Caco-2 (cell line): ENCODE measurements at places on chromosomes 16 and 17. TPM values are rescaled to one million over a fixed set of nuclear protein-coding genes. Genes with fewer than 3 reads are reported as not detected.

Gene CCL18
- not detected in 2 replicates for total RNA-seq

Gene CTRB1
- total RNA-seq, result not detected in 2 replicates

Gene TBC1D3H
- not detected in 2 replicates for total RNA-seq

Gene ZNF287
- total RNA-seq, result 7.1 and 7.9 TPM in 2 replicates

Gene FZD2
- 36.4 and 39.5 TPM in 2 replicates for total RNA-seq

DNA sequence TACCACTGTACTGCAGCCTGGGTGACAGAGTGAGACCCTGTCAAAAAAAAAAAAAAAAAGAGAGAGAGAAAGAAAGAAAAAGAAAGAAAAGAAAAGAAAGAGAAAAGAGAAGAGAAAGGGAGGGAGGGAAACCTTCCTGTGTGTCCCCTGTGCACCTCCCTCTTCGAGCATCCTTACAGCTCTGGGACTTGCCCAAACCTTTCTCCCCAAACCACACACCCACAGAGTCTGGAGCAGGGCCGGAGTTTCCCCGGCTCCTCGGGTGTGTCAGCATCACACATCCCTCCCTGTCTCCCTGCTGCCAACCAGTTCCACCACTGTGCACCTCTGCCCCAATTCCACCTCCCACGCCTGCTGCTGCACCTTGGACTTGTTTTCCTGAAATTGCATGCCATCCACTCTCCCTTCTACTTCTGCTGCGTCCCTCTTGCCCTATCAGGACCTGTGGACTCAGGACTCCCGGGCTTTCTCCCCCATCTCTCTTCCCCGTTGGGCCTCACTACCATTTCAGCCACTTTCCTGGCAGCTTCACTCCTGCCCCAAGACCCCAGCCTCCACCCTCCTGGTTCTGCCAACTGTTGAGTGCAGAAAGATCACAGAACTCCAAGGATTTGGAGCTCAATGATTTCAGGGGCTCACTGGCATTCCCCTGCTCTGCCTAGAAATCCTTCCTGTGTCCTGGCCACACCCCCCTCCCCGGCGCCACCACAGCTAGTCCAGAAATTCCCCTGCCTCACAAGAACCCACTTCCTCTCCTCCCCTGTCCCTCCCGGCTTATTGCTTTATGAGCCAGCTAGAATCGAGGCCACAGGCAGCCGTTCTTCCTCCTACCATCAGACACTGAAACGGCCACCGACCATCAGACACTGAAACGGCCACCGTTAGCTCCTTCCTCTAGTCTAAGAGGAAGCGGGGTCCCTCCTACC lies 3.7 kb upstream of the CDK3 start:
- DNase-seq, result peak; percentile 41

DNA sequence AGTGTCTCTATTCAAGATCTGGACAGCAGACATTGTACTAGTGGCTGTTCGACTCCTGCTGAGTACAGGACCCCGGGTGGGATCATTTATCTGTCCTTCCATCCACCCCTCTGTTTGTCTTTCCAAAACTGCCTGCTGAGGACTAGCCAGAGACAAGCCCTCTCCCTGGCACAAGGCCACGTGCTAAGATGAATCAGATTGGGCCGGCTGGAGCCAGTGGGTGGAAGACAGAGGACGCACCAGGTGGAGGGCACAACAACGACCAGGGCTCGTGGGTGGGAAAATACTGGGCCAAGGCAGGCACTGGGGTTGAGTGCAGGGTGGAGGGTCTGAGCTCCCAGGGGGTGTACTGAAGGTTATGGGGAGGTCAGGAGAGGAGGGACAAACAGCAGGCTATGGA lies 1.4 kb upstream of the CA7 start:
- no peak for DNase-seq

DNA sequence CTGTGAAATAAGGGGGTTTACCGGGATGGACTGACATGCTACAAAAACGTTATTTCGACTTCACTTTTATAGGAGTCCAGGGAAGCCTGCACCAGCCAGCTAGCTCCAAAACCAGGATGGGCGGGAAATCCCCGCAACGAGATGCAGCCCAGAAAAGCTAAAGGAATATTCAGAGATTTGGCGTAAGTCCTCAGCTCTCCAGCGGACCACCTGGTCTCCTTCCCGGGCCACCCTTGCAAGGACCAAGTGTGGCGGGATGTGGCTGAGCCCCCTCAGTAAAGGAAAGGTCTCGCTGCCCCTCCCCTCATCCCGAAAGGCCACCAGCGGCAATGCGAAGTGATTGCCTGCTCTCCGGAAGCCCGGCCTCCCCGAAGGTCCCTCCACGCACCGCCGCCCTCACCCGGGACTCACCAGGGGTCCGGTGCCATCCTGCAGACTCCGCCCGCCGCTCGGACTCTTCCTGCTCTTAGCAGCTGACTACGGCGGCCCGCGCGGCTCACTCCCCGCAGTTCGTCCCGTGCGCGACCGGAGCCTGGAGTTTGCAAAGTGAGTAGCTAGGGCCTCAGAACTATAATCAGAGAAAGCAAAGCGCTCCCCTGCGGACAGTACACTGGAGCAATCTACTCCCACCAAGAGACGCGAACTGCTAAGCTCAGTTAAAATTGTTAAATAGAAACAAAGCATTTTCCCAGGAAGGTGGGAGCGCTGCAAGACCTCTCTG lies at the start of gene STX8:
Gene STX8 (minus strand): TSS at position 440 of the 721 bp plus-strand sequence. CDS start 12 bp downstream, at position 428.
- peak; percentile 82 for DNase-seq

DNA sequence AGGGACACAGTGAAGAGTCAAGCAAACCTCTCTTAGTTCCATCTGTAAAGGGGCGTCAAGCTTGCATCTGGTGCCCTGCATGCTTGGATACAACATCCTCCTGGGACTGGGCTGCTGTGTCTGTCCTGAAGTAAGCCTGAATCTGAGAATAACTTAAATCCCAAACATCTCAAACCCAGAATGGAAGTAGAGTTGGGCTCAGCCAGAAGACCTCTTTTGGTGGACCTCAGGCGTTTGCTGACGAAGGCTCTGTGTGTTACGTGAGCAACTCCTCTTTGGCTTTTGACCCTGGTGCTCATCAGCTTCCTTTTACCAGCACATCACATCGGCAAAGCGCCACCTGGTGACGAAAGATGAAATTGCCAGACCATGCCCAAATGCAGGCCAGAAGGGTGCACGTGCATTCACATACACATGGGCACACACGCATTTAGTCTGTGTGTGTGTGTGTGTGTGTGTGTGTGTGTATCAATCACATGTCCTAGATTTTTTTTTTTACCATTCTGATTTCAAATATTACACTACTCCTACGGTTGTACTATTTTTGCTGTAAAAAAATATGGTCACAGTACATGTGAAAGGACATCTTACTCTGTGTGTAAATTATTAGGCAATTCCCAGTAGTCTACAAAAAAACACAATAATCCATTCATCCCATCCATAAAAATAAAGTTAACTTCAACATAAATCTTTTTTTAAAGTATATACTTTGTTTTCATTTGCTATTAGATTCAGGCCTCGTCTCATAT lies 41.1 kb upstream of the FOXJ1 start:
- peak; percentile 89 for DNase-seq

DNA sequence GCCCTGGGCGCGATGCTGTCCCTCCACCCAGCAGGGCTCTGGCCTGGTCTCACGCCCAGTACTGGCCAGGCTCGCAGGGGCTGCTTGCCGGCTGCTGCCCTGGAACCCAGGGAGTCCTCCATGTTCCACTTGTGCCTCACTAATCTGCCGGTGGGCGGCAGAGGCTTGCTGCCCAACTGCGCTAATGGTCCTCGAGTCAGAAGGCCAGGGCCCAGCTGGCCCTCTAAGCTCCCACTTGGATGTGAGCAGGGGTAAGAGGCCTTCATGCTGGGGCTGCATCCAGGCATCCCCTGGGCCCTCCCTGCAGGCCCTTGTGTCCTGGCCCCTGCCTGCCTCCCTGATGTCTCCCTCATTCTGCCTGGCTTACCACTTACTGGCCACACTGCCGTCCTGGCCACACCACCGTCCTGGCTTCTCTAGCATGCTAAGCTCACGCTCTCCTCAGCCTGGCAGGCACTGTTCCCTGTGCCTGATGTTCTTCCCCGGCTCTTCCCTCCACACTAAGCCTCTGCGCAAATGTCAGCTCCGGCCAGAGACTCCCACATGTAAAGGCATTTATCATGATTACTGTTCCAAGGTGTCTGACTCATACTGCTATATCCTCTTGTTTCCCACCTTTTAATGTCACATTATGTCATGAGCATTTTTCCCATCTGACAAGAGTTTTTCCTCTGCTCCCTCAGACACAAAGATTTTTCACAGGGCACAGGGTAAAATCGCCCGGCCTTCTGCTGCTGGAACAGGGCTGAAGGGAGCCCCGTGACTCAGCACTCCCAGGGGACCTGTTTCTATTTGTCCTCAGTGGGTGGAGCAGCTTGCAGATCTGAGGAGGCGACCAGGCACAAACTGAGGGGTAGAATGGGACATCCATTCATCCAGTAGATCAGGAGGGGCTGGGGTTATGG lies 15.9 kb downstream of the B9D1 start:
- peak; percentile 38 for DNase-seq

DNA sequence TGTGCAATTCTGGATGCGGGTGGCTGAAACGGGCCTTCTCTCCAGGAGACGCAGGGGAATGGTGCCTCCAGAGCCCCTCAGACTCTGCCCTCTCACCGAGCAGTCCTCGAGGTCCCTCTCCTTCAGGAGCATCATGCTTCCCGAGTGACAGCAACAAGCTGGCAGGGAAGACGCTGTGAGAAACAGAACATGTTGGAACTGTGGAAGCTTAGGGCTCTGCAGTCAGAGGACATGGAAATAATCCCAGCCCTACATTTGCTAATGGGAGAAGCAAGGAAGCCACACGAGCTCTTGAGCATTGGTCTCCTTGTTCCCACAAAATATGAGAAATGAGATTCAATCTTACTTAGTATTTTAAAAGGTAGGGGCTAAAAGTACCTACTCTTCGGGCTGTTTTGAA lies 115.0 kb downstream of the DYNLRB2 start:
- no peak for DNase-seq

DNA sequence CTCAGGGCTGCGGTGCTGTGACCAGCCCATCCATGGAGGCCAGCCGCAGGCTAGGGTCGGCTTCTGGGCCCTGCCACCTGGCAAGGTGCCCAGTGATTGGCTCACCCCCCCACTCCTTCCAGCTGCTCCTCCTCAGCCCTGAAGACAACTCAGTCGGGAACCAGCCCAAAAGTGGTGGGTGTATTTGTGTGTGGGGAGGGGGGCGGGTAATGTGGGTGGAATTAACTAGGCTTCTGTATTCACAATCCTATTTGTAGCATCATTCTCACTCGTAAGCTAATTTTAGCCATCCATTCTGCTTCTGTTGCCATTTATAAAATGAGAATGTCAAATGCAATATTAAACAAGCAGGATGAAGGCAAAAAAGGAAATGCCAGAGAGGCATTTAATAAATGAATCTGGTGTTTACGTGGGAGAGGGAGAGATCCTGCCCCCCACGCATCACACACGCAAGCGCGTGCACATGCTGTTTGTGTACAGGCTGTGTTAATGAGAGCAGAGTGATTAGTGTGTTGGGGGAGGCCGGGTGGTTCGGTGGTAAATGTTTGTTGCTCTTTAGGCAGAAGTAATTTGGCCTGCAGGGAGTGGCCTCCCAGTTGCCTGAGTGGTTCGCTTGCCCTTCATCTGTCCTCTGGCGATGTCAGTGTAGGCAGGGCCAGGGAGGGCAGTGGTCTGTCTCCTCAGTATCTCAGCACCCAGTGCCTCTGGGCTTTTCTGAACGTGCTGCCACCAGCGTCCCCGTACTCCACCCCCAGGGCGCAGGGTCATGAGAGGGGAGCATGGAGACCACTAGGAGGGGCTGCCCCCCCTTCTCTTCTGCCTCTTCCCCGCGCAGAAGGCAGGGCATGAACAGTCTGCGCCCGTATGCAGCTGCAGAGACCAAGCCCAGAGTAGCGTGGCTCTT lies 140.1 kb downstream of the CCDC182 start:
- no peak for DNase-seq

- no peak for DNase-seq
Measured at GRCh38 chr17:73953206-73954033, 250.1 kb upstream of the RPL38 start.

GRCh38 chr16:56413381-56413780 lies 12.0 kb downstream of the AMFR start:
- no peak for DNase-seq

DNA sequence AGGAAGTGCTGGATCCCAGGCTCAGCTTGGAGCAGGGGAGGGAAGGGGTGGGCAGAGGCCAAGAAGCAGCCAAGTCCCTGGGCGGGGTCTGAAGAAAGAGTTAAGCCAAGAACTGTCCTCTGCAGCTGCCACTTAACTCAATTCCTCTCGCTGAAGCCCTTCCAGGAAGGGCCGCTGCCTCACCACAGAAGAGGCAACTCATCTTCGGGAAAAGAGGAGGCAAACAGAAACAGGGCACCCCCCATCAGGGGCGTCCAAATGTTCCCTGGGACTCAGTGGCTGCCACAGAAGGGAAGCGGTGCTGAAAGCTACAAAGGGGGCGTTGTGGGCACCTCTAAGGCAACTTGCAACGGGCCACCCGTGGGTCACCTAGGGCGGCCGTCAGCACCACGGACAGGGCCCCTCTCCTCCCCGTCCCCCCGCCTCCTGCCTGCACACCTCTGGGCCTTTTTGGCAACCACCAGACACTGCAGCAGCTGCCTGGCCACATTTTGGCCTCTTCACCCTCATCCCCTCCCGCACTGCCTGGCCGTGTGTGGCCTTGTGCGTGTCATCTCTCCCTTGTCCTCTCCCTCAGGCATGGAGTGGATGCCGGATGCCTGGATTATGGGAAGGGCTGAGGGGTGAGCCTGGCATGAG lies 2.5 kb downstream of the TLCD3B start:
- peak; percentile 67 for DNase-seq

- no peak for DNase-seq
Measured at GRCh38 chr17:33121756-33122155, 130.1 kb downstream of the SPACA3 start.

DNA sequence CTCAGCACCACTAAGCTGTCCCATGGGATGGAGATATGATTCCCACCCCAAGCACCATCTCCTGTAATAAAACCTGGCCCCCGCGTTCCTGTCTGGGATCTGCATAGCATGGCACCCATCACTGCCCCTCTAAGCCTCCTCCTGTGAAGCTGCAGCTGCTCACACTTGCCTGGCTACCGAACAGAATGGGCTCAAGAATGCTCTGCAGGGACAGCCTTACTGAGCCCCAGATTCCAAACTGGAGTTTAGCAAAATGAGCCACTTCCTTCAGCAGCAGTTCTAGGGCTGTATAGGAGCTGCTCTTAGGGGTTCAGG lies 256.1 kb downstream of the CPPED1 start:
- DNase-seq, result no peak

- no peak for DNase-seq
Measured at GRCh38 chr17:47728214-47728877, 4.7 kb upstream of the TBX21 start.

GRCh38 chr17:17892009-17892408 lies 55.2 kb upstream of the SREBF1 start:
- no peak for DNase-seq

GRCh38 chr16:30434852-30435251 lies 5.0 kb upstream of the DCTPP1 start:
- no peak for DNase-seq
